ENCODE measurements at places on chromosomes 1 and 21. TPM values are rescaled to one million over a fixed set of nuclear protein-coding genes. Genes with fewer than 3 reads are reported as not detected.
A peak's percentile ranks its signal among the peaks of the same experiment; 100 is the strongest.

- DNase-seq: no peak
Observed at GRCh38 chr1:17881761-17882160, 126.6 kb downstream of the ACTL8 start.

- no peak for DNase-seq
Observed at GRCh38 chr1:34371829-34372532, 195.3 kb downstream of the C1orf94 start.

GRCh38 chr1:214676747-214677146, 73.8 kb downstream of the CENPF start:
- DNase-seq: no peak

- no peak for DNase-seq
Observed at GRCh38 chr1:65167586-65168242, 19.7 kb downstream of the AK4 start.

Gene NHLH2
- not detected for total RNA-seq

DNA sequence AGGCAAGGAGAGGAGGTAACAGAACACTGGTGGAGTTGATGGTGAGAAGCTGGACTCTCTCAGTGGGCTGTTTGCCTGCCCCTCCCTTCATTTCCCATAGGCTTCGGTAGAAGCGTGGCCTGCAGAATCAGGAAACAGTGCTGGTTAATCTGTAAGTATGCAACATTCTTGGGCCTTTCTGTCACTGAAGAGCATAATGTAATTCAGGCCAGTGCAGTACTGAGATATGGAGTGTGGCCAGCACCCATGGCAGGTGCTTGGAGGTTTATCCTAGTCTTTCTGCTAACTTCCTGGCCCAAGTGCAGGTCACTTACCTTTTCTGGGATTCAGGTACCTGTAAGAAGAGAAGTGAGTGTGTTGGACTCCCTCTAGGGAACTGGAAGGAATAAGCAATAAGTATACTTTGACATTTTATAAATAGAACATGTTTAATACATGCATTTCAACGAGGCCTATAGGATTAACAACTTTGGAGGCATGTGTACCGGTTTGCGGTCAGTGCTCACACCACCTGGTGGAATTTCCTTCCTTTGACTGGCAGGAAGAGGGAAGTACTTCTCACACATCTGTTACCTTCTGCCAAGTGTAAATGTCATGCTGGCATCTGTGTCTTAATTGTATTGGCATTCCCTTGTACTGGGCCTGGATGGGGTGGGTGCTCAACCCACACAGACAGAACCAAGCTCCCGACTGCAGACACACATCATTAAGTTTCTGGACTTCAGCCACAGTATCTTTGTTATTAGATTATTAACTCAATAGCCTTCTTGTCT, 105.5 kb downstream of the KIF26B start:
- peak; percentile 12 for DNase-seq

GRCh38 chr21:41411449-41412089, 14.5 kb upstream of the MX1 start:
- DNase-seq: peak; percentile 11

GRCh38 chr1:160570840-160571239, 8.5 kb downstream of the CD84 start:
- no peak for DNase-seq

DNA sequence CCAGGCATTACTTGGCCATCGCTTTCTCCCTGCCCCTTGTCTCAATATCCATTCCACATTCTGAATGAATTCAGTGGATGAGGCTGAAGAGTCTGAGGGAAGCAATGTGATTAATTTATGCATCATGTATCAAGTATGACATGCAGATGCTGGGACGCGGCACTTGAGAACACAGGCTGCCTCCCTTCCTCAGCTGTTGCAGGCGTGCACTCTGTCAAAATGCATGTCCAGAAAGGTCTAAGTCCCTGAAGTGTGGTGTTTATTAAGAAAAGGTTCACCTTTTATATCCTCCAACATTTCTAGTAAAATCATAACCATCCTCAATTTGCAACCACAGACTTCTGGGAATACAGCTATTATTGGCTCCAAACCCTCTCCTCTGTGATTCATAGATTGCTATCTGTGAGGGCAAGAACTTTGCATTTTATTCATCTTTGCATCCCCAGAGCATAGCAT, 22.6 kb upstream of the RAB3GAP2 start:
- no peak for DNase-seq

DNA sequence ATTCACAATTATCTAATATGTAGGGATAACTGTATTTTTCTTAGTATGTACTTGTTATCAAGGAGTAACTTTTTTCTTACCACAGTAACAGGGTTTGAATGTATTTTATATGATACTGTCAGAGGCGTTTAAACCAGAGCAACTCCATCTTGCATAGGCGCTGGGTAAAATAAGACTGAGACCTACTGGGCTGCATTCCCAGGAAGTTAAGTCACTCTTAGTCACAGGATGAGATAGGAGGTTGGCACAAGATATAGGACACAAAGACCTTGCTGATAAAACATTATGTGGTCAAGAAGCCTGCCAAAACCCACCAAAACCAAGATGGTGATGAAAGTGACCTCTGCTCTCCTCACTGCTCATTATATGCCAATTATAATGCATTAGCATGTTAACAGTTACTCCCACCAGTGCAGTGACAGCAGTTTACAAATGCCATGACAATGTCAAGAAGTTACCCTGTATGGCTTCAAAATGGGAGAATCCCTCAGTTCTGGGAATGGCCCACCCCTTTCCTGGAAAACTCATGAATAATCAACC, 64.8 kb downstream of the RPE65 start:
- no peak for DNase-seq
